Omental fat pad (tissue), 4 donors: ENCODE measurements at places on chromosomes 1 and 21.

GRCh38 chr1:31782421-31783410 is 18.6 kb upstream of the ADGRB2 start:
- DNase-seq: no peak

GRCh38 chr21:46002841-46003574 is 21.4 kb downstream of the COL6A1 start:
- DNase-seq: no peak

DNA sequence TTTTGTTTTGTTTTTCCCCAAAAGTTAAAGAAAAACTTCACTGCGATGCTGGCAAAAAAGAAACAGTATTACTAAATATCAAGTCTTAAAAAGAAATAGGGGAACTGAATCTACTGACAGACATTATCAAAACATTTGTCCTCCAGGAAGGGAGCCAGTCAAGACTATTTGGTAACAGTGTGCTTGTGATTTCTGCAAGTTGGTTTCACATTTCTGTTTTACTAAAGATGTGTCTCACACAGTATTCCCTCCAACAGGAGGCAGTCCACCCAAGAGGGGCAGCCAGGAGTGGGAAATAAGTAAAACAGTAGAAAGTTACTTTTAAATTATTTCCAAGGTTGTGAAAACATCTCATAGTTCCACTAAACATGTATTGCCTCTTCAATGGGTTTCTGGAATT is 74.4 kb upstream of the SDC3 start:
- DNase-seq: no peak

- DNase-seq: no peak
Measured at GRCh38 chr1:221315330-221315729, 426.6 kb downstream of the DUSP10 start.

DNA sequence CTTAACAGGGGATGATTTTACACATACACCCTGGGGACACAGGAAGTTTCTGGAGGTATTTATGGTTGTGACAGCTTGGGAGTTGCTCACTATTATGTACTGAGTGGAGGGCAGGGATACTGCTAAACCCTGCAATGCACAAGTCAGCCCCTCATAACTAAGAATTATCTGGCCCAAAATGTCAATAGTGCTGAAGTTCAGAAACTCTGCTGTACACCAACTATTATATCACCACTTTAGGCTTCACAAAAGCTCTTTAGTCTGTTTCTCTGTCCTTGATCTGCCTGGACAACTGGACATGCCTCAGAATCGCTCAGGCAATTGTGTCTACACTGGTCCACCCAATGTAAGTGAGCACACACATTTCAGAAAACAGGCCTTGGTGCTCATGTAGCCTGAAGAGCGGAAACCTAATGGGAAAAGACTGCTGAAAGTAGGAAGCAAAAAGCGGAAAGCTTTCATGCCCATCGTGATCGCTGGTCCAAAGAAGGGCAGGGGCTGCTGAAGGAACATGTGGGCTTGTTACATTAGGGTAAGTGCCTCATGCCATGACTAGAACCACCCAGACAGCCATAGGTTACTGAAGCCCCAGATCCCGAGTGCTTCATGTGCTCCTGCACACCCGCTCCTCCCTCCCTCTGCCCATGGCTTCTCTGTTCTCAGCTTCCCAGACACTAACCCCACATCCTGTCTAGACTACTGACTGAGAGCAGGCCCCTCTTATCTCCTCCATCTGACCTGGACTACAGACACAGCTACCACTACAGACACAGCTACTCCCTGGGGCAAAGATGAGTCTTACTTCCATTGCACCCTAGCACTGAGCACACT is 73.5 kb downstream of the LRIG2 start:
- DNase-seq: no peak

DNA sequence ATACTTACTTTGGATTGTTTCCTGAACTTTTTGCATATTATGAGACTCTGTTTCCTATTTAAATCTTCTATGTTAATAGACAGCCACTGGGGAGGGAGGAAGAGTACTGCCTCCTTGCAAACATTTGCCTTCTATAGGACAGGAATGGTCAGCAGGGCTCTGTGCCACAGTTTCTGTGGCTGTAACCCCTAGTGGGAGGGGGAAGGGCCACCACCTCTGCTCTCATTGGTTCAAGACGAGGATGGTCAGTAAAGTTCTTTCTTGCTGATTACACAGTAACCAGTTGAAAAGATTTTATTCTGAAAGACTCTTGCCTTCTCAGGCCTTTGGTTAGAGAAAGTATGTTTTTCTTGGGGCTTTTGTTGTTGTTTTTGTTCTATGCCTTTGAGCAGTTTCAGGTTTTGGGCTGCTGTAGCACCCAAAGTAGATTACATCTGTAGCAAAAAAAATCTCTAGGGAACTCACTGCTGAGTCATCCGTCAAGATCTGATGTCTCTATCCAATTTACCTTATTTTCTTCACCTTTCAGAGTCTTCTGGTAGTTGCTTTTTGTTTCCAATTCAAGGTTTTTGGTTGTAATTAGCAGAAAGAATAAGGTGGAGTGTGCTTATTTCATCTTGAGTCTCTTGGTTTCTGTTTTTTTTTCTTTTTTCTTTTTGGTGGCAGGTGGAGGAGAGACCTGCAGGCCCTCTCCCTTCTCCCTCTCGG is 23.1 kb downstream of the SLC35A3 start:
- DNase-seq: no peak

- DNase-seq: no peak
Measured at GRCh38 chr1:234111458-234112142, 207.1 kb downstream of the SLC35F3 start.

DNA sequence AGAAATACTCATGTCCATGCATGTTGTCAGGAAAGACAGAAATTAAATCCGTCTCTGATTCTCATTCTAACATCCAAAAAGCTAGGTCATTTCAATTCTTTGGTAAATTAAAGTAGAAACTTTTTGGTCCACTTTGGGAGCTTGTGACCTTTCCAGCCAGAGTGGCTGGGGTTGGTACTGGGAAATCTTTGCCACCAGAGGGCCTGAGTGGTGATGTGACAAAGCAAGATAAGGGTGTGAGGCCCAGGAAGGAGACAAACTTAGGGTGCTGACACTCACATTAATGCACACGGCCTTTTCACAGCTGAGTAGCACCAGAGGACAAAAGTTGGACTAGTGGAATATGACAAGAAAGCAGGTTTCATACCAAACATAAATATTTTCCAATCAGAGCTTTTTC is 144.3 kb downstream of the DNM3 start:
- no peak for DNase-seq

DNA sequence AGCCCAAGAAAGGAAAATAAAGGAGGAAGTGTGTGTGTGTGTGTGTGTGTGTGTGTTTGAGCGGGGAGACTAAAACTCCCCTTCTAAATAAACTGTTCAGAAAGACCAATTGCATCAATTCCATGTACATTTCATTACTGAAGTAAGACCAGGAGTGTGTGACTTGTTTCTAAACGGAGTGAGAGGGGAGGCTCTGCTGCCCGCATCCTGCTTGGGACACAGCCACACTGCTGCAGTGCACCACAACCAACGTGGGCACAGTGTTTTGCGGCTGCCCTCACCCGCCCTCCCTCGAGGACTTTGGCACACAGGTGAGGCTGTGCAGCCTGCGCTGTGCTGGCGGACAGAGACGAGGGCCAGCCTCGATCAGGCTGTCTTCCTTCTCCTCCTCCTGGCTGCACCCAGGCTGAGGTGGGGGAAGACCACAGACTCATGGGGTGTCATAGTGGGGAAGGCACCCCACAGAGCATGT is 31.0 kb upstream of the H6PD start:
- no peak for DNase-seq

- no peak for DNase-seq
Measured at GRCh38 chr1:109252893-109253802, 3.8 kb downstream of the CELSR2 start.

- no peak for DNase-seq
Measured at GRCh38 chr1:86356247-86356646, 39.9 kb downstream of the ODF2L start.

DNA sequence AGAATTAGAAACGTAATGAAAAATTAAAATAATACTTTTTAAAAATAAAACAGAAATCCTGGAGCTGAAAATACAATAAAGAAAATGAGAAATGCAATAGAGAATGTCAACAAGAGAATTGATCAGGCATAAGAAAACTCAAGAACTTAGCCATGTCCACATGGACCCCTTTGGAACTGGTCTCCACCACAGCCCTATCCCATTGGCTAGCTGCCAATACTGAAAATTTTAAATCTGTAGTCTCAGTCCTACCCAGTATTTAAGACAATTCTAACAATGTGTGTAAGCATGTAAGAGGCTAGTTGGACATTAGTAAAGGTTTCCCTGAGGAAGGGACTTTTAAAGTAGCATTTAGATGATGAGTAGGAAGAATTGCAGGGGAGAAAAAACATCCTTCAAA is 25.8 kb upstream of the RRP15 start:
- DNase-seq: no peak

GRCh38 chr1:239802275-239802674 is 289.4 kb upstream of the FMN2 start:
- DNase-seq: no peak

DNA sequence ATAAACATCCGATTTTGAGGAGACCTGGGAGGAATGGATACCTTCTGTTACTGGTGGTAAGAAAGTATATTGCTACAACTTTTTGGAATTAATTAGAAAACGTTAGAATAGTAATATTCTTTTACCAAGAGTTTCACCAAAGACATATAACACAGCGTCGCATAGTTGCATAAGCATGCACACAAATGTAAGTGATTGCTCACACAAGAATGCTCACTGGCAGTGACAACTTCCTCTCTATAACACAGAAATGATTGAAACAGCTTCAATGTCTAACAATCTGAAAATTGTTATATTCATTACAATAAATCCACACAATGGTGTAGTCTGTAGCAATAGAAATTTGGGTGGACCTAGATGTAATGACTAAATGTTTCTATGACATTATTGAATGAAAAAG is 998.6 kb downstream of the TTLL7 start:
- DNase-seq: no peak

DNA sequence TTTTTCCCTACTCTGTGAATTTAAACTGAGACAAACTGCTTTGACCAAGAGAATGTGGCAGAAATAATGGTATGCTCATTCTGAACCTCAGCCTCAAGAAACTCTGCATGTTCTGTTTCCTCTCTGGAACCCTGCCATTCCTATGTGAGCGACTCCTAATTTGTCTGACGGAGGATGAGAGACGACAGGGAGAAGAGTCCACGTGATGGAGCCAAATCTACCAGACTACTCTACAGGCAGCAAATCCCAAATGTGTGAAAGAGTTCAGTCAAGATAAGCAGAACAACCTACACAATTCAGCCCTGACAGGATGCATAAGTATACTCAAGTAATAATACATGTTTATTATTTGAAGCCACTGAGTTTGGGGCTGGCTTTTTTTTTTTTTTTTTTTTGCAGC is 153.5 kb downstream of the DPYD start:
- no peak for DNase-seq

DNA sequence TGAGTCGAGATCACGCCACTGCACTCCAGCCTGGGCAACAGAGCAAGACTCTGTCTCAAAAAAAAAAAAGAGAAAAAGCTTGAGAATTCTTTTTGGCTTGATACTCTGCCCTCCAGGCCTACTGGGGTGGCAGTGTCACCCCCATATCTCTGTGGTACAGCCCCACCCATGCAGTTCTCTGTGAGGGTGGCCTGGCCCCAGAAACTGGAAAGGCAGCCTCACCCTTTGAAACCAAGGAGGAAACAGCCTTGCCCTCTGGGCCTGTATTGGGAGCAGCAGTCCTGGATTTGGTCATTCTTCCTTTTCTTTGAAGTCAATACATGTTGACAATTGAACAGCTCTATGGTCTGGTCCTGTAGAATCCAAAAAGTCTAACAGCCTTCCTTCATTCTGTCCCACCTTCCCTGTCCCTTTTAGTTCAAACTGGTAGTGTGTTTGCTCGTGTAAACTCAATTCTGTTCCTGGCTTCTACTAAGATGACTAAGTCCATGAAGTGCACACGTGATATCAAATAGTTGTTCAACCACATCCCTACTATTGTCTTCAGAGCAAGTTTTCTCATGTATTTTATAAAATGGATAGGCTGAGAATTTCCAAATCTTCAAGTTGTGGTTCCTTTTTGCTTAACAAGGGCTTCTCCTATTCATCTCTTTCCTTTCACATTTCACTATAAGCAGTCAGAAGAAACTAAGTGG is 13.2 kb downstream of the ST7L start:
- DNase-seq: no peak

DNA sequence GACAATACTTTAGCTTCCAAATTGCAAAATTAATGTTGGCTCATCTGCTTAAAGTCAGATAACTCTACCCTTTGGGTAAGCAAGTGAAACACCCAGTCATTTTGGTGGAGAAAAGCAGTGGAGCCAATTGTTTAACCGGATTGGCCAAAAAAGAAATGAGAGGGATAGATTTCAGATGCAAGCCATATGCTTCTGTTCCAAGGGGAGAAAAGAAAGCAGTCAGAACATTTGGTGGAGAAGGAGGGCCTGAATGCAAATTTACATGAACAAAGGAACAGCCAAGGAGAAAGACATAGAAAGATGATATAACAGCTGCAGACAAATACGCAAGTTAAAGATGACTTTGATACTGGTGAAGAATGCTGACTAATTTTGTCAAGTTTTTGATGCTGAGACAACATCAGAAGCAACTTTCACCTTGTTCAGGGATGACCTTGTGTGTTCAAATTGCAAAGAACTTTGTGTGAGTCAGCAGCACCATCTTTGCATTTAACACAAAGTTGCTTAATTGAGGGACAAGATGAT is 173.1 kb downstream of the TGFB2 start:
- DNase-seq: no peak

DNA sequence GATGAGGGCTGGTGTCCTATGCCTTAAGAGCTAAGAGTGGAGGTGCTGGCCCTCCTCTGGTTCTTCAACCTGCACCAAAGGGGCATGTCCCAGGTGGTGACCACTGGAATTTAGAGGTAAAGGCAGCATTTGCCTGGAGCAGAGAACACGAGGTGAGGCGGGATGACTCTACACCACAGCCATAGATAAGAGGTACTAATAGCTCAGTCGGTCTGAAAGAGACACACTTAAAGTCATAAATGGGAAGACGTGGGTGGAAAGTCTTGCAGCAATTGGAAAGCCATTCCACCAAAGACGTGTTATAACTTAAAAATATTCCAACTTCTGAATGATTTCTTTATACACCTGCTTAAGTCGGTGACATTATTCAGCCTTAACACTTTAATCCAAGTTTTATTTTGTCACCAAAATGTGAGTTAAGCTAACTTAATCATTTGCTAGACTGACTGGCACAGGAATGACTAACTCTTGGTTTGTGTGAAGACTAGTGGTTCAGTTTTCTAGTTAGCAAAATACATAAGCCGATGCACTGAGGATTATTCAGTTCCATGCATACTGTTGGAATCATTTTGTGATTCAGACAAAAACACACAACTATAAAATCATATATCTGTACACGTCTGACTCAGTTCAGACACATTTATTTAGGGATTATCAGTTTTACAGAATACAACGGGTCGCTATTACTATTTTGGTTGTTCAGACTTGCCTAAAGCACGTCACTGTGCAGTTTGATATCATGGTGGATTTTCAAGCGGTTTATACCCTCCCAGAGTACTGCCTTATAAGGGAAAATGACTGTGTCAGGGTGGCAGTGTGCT is 4.6 kb upstream of the ETS2 start:
- DNase-seq: no peak

GRCh38 chr1:51330331-51331201 is at the start of gene TTC39A:
TTC39A (minus strand) TSS chr1:51330562; CDS start chr1:51330477, 85 bp downstream.
- DNase-seq: no peak
